Fibroblast of the aortic adventitia (primary cell): ENCODE measurements at places on chromosomes 12 and 14. TPM values are rescaled to one million over a fixed set of nuclear protein-coding genes. Genes with fewer than 3 reads are reported as not detected.

CLEC4C gene
- not detected in 2 replicates for total RNA-seq

OR4K14 gene
- total RNA-seq, result not detected in 2 replicates

CAND1 gene
- 119 and 238 TPM in 2 replicates for total RNA-seq

FGD4 gene
- total RNA-seq, result 5.6 and 55.6 TPM in 2 replicates

NPFF gene
- not detected in 2 replicates for total RNA-seq

C12orf54 gene
- total RNA-seq, result not detected in 2 replicates

ADAMTS20 gene
- total RNA-seq, result not detected in 2 replicates

CFAP54 gene
- total RNA-seq, result 3.0 and 5.6 TPM in 2 replicates

JAG2 gene
- 0.63 and 3.1 TPM in 2 replicates for total RNA-seq

BDKRB2 gene
- total RNA-seq, result 7.4 and 23.1 TPM in 2 replicates

CLEC6A gene
- total RNA-seq, result not detected in 2 replicates

DNA sequence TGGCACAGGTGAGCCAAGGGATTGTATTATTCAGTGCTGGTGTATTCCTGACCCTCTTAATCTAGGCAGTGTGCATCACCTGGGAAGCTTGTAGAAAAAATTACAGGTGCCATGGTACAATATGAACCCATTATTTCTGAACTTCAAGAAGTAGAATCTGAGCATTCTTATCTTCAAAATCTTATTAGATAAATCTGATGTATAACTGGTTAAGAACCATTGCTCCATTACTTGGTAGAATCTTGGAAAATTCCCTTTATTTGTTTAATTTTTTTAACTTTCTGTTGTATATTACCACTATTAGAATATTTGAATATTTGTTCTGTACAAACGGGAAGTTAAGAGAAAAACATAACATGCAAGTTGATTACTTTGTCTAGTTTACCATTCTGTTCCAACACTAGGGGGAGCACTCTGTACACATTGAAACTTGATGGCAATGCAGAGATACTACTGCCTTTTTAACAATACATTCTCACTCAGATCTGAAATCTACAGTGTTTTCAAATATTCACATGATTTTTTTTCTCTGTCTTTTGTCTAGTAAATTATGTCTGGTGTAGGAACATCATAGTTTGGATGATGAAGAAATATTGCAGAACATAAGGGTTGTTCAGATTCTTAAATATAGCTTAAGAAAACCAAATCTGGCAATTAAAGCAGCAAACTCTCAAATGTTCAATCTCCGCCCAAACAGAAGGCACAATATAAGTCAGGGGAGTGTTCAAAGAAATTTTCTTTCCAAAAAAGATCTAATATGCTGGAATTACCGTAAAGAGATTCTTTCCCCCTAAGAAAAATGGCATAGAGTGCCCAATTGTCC, 196.6 kb downstream of the PCNX1 start:
- DNase-seq, result peak; percentile 86

DNA sequence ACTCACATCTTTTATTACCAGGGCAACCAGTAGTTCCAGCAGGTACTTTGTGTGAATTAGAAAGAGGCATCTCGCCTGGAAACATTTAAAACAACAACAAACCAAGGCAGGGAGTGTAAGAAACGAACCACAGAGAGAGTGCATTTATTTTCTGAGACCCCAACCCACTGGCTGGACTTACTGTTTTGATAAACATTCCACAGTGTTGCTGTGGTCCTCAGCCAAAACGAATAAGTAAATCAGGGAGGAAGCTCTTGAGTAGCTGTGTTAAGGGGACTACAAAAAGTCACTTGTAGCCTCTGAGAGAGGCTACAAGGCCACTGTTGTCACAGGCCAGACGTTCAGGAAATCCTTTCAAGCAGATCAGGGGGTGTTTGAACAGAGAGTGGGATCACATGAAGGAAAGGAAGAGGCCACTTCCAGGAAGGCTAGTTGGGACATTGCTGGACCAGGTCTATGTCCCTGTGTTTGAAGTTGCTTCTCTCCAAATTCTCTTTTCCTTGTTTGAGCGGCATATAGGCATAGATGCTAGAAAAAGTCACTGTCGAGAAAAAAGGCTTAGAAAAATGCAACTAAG, 33.8 kb downstream of the DMAC2L start:
- DNase-seq, result no peak

- peak; percentile 61 for DNase-seq
Observed at GRCh38 chr14:95774265-95775160, 60.6 kb upstream of the TCL1A start.

DNA sequence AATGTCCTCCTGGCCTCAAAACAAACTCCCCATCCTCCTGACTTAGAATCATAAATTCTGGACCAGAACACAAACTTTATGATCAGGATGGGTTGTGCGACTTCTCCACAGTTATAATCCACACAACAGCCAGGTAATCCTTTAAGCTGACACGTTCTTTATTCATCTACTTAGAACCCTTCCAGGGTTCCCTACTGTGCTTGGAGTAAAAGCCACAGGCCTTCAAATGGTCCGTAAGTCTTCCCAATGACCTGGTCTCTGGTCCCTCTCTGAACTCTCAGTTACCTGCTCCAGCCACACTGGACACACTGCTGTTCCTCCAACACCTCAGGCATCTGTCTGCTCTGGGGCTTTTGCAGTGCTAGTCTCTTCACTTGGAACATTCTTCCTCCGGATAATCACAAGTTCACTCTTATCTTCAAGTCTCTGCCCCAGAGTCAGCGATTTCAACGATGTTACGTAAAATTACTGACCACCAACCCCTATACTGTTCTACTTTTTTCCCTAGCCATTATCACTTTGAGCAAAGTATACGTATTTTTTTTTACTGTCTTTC, 1.7 kb upstream of the RNASE7 start:
- DNase-seq, result no peak

- no peak for DNase-seq
Observed at GRCh38 chr12:57012600-57013465, 3.5 kb downstream of the TAC3 start.

DNA sequence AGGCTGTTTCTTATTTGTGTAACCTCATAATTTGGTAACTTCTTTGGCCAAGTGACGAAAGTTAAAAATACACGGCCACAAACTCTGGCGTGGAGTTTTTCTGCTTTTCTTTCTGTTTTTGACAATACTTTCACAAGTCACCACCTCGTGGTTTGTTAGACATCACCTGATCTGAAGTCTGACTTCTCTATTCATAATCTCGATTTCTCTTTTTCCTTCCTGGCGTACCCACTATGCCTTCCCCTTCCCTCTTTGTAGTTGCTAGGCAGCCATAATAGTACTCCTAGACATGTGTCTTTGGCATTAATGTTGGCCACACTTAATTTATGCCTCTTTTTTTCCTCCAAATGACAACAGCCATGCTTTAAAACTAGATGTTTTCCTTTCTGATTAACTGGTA, 97.6 kb downstream of the POLR3B start:
- no peak for DNase-seq

GRCh38 chr12:127355061-127355841, 911.7 kb upstream of the TMEM132C start:
- peak; percentile 56 for DNase-seq

GRCh38 chr14:105377555-105378182, 20.7 kb upstream of the TEX22 start:
- no peak for DNase-seq

DNA sequence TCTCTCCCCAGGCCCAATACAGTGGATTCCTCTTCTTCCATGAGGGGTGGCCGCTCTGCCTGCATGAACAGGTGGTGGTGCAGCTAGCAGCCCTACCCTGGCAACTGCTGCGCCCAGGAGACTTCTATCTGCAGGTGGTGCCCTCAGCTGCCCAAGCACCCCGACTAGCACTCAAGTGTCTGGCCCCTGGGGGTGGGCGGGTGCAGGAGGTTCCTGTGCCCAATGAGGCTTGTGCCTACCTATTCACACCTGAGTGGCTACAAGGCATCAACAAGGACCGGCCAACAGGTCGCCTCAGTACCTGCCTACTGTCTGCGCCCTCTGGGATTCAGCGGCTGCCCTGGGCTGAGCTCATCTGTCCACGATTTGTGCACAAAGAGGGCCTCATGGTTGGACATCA, 3.8 kb downstream of the ARHGEF40 start:
- no peak for DNase-seq

DNA sequence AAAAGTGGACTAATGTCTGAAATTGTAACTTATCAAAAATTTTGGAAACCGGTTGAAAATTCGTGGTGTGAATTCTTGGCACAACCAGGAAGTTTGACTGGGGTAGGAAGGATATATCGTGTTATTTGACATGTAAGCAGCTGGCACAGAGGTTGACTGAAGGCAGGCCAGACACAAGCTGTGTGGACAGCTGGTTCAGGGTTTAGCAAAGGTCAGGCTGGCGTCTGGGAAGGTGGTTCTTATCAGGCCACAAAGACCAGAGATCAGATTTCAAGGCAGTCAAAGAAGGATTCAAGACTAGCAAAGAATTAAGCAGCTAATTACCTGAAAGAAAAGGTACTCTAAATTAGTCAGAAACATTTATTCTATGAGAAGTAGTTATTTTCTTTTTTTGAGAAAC, 450.2 kb upstream of the MDGA2 start:
- no peak for DNase-seq

DNA sequence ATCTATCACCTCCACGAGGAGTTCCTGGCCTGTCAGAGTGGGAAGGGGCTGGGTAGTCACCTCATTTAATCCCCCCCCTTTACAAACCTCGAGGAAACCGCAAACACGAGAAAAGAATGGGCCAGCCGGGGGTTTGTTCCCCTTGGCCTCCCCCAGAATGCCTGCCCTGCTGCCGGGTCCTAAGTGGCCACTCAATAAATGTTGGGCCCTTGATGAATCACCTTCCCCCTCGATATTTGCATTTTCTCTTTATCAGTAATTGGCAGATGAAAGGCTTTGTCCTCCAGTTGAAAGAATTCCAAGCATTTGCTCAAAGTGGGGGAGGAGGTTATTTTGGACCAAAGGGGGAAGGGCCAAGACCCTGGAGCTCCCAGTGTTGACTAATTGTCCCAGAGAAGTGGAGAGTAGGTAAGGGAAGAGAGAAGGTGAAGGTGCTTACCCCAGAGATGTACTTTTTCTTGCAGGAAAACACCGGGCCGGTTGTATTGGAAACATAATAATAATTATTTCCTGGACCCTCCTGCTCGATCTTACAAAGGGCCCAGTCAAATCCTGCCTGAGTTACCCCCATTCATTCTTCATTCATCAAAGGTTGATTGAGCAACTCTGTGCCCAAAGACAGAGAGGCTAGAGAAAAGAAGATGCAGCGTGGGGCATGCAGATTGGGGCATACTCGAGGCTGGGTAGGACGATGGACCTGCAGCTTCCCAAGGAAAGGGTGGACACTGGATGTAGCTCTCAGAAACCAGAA, 1.9 kb upstream of the KDM2B start:
- peak; percentile 45 for DNase-seq

DNA sequence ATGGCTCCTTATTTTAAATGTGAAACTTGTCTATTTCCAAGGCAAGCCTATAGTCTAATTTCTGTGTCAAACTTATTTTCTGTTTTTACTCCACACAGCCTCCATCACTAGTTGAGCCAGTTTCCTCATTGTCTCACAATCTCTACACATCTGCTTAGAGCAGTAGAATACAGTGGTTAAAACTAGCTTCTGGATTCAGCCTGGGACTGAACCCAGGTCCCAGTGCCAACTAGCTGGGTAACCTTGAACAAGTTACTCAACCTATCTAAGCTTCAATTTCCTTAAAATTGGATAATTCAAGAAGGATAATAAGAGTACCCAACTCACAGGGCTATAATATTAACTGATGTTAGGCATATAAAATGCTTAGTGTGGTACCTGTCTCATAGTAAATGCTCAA, 304.7 kb upstream of the NPAS3 start:
- DNase-seq, result no peak

GRCh38 chr14:35506461-35506860, 27.5 kb upstream of the INSM2 start:
- DNase-seq, result no peak

- peak; percentile 67 for DNase-seq
Observed at GRCh38 chr14:75222208-75222701, 45.8 kb upstream of the TMED10 start.

DNA sequence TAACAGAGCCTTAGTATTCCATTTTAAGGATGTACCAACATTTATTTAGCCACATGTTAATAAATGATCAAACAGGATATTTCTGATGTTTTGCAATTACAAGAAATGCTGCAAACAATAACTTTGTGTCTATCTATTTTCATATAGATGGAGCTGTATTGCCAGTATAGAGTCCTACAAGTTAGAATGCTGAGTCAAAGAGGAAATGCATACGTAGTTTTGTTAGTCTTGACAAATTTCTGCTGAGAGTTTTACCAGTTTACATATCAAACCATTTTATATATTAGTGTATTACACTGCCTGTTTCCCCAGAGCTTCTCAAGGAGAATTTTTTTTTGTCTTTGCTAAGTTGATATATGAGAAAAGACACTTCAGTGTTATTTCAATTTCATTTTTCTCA, 541.7 kb downstream of the SLC16A7 start:
- DNase-seq, result no peak
